PC-9 (cell line): ENCODE measurements at places on chromosomes 2 and 18. TPM values are rescaled to one million over a fixed set of nuclear protein-coding genes. Genes with fewer than 3 reads are reported as not detected.
A peak's percentile ranks its signal among the peaks of the same experiment; 100 is the strongest.

- H3K4me1 ChIP-seq, result peaks cover 25% of the 10 kb centered on the region
- no peak overlapping the region for H3K27ac ChIP-seq
- DNase-seq, result no peak
- no peak overlapping the region for H3K4me3 ChIP-seq
Observed at GRCh38 chr2:110680709-110681108, 2.8 kb upstream of the BUB1 start.

- DNase-seq, result no peak
- no peak overlapping the region for H3K4me3 ChIP-seq
- H3K27me3 ChIP-seq, result no peaks in the 10 kb centered on the region
- no peaks in the 10 kb centered on the region for H3K4me1 ChIP-seq
- H3K36me3 ChIP-seq, result peaks cover 23% of the 10 kb centered on the region
- no peak overlapping the region for H3K27ac ChIP-seq
Observed at GRCh38 chr2:100921685-100922161, 80.4 kb upstream of the RPL31 start.

The NYAP2 gene
- 0.30 and 0.65 TPM in 2 replicates for total RNA-seq

GRCh38 chr18:57301573-57302559 lies 50.5 kb upstream of the ST8SIA3 start:
- H3K4me1 ChIP-seq, result no peaks in the 10 kb centered on the region
- no peak overlapping the region for H3K4me3 ChIP-seq
- no peak for DNase-seq
- no peaks in the 10 kb centered on the region for H3K36me3 ChIP-seq
- H3K27me3 ChIP-seq, result no peaks in the 10 kb centered on the region; the same call in 1 of the 2 replicates

DNA sequence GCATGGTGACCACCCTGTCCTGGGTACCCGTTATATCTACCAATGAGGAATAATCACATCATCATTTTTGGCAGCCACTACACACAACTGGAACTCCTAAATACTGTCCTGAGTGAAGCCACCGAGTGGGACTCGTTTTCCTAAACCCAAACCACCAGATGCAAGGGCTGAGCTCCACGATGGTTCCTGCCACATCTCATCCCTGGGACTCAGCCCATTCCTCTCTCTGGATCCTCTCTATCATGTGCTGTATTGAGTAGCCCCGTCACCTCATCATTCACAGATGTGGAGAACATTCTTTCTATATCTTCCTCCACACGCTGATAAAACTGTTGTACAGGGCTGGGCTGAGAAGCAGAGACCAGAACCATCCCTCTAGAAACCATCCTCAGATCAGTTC lies 79.4 kb upstream of the SMAD7 start:
- H3K36me3 ChIP-seq, result no peaks in the 10 kb centered on the region
- DNase-seq, result no peak
- H3K27me3 ChIP-seq, result no peaks in the 10 kb centered on the region
- H3K4me3 ChIP-seq, result no peak overlapping the region
- no peak overlapping the region for H3K27ac ChIP-seq

The MOGAT1 gene
- 0.35 and 0.65 TPM in 2 replicates for total RNA-seq

The HOXD12 gene
- not detected in 2 replicates for total RNA-seq

DNA sequence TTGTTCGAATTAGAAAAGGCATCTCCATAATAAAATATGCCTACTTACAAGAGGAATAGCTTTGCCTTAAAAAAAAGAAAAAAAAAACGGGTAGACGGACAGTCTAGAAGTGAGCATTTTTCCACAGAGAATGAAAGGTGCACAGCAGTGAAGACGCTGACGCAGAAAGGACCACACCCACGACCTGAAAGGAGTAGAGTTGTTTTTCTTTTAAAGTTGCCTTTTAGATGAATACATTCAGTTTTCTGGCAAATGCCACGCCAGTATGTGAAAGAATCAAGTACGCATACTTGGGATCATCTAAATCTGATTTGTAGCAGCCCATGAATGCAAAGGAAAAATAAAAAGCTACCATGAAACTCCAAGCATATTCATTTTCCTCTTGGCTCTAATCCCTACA lies 809.2 kb upstream of the SOX11 start:
- no peaks in the 10 kb centered on the region for H3K36me3 ChIP-seq
- no peaks in the 10 kb centered on the region for H3K4me1 ChIP-seq
- DNase-seq, result no peak
- no peak overlapping the region for H3K27ac ChIP-seq

- no peaks in the 10 kb centered on the region for H3K27me3 ChIP-seq
- no peak overlapping the region for H3K4me3 ChIP-seq
- no peaks in the 10 kb centered on the region for H3K36me3 ChIP-seq
- H3K4me1 ChIP-seq, result no peaks in the 10 kb centered on the region
Observed at GRCh38 chr2:79393806-79394484, 118.9 kb upstream of the CTNNA2 start.

GRCh38 chr2:199488772-199489400 lies 31.1 kb upstream of the SATB2 start:
- no peaks in the 10 kb centered on the region for H3K4me1 ChIP-seq
- no peaks in the 10 kb centered on the region for H3K27me3 ChIP-seq
- DNase-seq, result peak; percentile 34

The ZCCHC2 gene
- 12.0 and 18.1 TPM in 2 replicates for total RNA-seq

The CPLX4 gene
- not detected in 2 replicates for total RNA-seq

- H3K36me3 ChIP-seq, result no peaks in the 10 kb centered on the region
- no peaks in the 10 kb centered on the region for H3K27me3 ChIP-seq
Observed at GRCh38 chr2:147488472-147488871, 356.4 kb upstream of the ACVR2A start.

The ATP6V1C2 gene
- total RNA-seq, result not detected in 2 replicates

- no peak overlapping the region for H3K4me3 ChIP-seq
- H3K27ac ChIP-seq, result no peak overlapping the region
- no peaks in the 10 kb centered on the region for H3K27me3 ChIP-seq
- H3K36me3 ChIP-seq, result no peaks in the 10 kb centered on the region
- DNase-seq, result no peak
- peaks cover 21% of the 10 kb centered on the region for H3K4me1 ChIP-seq
Observed at GRCh38 chr2:169511818-169512217, 2.3 kb downstream of the KLHL41 start.

DNA sequence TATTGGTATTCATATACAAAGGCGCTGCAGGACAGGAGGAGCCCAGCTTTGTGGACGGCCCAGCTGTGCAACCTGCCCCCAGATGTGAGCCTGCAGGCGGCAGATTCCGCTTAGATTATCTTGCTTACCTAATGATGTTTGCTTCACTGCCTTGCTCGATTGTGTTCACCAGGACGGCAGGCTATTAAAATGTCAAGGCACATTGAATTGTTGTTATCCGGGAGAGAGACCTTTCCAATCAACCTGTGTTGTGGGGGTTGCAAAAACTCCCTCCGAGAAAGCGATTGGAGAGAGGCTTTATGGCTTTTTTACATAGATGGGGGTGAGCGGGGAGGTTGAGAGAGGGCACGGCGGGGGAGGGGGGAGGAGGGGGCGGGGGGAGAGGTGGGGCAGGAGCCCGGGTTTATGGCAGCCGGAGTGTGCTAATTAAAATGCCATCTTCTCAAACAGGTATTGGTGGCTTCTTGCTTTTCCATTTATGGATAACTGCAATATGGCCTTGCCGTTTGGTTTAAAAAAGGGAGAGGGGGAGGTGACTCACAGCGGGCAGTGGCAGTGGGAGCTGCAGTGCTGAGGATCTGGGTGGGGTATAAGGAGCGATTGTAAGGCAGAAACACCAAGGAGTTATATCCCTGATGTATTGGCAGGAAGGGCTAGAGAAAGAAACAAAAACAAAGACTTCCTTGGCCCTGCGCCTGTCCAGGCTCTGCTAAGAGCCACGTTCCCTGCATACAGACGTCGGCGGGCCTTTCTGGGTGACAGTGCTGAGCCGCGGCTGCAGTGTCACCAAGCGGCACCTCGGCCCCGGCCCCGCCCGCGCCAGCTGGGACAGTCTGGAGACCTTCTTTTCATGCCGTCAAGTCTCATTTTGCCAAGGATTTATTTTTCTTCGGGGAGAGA lies 97.2 kb downstream of the INSIG2 start:
- DNase-seq, result peak; percentile 67
- H3K27ac ChIP-seq, result peak overlapping the region; percentile 92
- H3K27me3 ChIP-seq, result no peaks in the 10 kb centered on the region
- H3K36me3 ChIP-seq, result no peaks in the 10 kb centered on the region
- H3K4me1 ChIP-seq, result peaks cover 23% of the 10 kb centered on the region

- H3K4me1 ChIP-seq, result no peaks in the 10 kb centered on the region
- no peaks in the 10 kb centered on the region for H3K36me3 ChIP-seq
- H3K27ac ChIP-seq, result no peak overlapping the region
- H3K27me3 ChIP-seq, result no peaks in the 10 kb centered on the region
Observed at GRCh38 chr2:59277671-59278070, 1036.5 kb upstream of the FANCL start.

The NT5C1B gene
- total RNA-seq, result not detected in 2 replicates

- no peak overlapping the region for H3K27ac ChIP-seq
- H3K27me3 ChIP-seq, result no peaks in the 10 kb centered on the region
- H3K36me3 ChIP-seq, result no peaks in the 10 kb centered on the region
- DNase-seq, result no peak
Observed at GRCh38 chr2:164260506-164260905, 360.8 kb downstream of the GRB14 start.

DNA sequence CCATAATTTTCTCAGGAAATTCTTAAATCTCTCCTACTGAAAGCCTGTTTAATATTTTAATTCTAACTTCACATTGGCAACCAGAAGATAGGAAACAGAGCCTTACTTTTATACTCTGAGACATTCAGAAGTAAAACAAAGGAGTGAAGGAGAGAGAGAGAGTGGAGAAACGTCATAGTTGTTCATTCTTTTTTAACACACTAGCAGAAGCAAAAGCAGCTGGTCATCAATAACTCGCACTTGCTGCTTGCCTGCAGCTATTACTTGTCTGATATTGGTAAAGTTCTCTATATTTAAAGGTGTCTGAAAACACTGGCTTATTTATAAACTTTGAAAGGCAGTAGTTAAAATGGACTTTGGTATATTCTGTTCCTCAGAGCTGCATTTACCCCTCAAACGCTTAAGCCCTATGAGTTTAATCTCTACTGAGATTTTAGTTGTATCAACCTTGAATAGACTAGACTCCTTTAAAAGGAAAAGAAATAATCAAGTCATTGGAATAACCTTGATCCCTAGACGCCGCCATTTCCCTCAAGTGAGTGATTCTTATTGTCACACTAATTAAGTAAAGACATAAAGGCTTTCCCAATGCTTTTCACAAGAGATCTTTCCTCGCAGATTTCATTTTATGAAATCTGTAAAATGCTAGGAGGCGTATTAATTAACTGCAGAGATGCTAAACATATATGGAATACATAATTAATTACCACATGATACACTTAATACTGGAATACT lies 182.0 kb downstream of the PID1 start:
- DNase-seq, result no peak
- no peak overlapping the region for H3K27ac ChIP-seq
- H3K4me1 ChIP-seq, result no peaks in the 10 kb centered on the region
- no peaks in the 10 kb centered on the region for H3K36me3 ChIP-seq
- H3K27me3 ChIP-seq, result no peaks in the 10 kb centered on the region
- H3K4me3 ChIP-seq, result no peak overlapping the region

- H3K27ac ChIP-seq, result no peak overlapping the region
- H3K27me3 ChIP-seq, result no peaks in the 10 kb centered on the region
- no peaks in the 10 kb centered on the region for H3K4me1 ChIP-seq
- H3K36me3 ChIP-seq, result no peaks in the 10 kb centered on the region
Observed at GRCh38 chr18:41165625-41166024, 789.4 kb upstream of the PIK3C3 start.

GRCh38 chr2:23420840-23421476 lies 36.0 kb downstream of the KLHL29 start:
- 0 out of 2 replicates have a peak, but pooled peaks cover 6% of the 10 kb centered on the region for H3K4me1 ChIP-seq
- H3K4me3 ChIP-seq, result no peak overlapping the region
- no peak for DNase-seq
- H3K27ac ChIP-seq, result no peak overlapping the region
- H3K27me3 ChIP-seq, result no peaks in the 10 kb centered on the region
- H3K36me3 ChIP-seq, result no peaks in the 10 kb centered on the region

The ANO7 gene
- 6.5 and 8.5 TPM in 2 replicates for total RNA-seq

The MEMO1 gene
- 29.5 and 40.2 TPM in 2 replicates for total RNA-seq

DNA sequence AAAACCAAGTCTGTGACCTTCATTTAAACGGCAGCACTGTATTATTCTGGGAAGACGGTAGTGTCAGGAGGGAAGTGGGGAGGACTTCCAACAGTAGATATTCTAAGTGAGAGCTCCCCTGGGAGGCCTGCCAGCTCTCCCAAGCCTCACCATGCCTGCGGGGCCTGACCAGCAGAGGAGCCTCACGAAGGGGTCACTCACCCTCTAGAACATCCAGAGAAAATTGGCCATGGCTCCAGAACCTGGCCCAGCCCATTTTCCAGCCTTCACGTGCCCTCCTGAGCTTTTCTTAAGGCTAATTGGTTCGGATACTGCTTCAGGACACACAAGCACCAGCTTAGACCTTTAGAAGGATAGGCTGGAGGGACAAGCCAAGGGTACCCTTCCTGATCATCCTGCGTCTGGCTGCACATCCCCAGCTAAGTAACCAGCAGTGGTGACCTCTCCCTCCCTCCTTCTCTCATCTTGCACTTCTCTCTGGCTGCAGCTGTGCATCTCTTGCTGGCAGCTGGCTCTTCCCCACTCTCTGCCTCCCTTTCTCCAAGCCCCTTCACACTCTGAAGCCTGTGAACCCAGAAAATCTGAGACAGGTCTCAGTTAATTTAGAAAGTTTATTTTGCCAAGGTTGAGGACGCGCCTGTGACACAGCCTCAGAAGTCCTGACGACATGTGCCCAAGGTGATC lies 120.1 kb upstream of the PKDCC start:
- H3K36me3 ChIP-seq, result no peaks in the 10 kb centered on the region
- H3K27me3 ChIP-seq, result no peaks in the 10 kb centered on the region
- peak overlapping the region; percentile 97 for H3K27ac ChIP-seq
- H3K4me1 ChIP-seq, result peaks cover 69% of the 10 kb centered on the region
- no peak for DNase-seq

- no peak overlapping the region for H3K27ac ChIP-seq
- peaks cover 7% of the 10 kb centered on the region; the same call in 1 of the 2 replicates for H3K4me1 ChIP-seq
- H3K4me3 ChIP-seq, result no peak overlapping the region
- no peak for DNase-seq
Observed at GRCh38 chr18:11956371-11957308, 24.7 kb upstream of the IMPA2 start.

DNA sequence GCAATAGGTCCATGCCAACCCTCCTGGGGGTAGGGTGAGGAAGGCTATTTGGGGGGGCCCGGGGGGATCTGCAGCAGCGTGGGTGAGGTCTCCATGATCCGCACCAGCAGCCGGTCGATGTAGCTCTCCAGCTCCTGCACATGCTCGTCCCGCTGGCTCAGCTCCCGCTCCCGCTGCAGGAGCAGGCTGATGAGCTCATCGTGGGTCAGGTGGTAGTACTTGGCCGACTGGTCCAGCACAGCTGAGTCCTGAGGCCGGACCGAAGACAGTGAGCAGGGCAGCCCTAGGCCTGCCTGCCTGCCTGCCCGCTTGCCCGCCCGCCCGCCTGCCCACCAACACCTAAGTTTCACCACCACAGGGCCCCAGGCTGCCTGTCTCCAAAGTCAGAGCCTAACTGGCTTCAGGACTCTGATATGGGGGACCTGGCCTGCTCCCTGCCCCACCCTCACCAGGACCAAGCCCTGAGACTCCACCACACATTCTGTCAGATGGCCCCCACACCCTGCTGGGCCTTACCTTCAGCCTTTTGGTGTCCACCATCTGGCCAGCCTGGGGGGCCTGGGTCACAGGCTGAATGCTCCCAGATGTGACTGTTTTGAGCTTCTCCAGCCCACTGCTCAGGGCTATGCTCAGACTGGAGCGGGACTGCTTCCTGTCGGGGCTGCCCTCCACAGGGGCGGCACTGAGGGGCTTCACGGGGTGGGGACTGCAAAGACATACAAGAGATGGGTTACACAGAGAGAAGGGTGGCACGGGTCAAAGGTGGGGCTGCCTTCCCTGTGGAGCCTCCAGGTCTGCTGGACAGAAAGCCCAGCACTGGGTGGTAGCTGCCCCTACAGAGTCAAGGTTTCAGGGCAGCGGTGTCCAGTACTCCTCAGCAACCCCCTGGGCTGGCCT lies 4.2 kb upstream of the SFXN5 start:
- no peak for DNase-seq
- H3K27me3 ChIP-seq, result no peaks in the 10 kb centered on the region
- H3K4me3 ChIP-seq, result no peak overlapping the region
- H3K4me1 ChIP-seq, result no peaks in the 10 kb centered on the region
- H3K36me3 ChIP-seq, result no peaks in the 10 kb centered on the region
- H3K27ac ChIP-seq, result no peak overlapping the region
